Thoracic aorta endothelial cell (primary cell): ENCODE measurements at places on chromosomes 7 and 10. TPM values are rescaled to one million over a fixed set of nuclear protein-coding genes. Genes with fewer than 3 reads are reported as not detected.

Gene AKR1C8
- total RNA-seq, result not detected in 2 replicates

Gene C10orf105
- total RNA-seq, result 0.07 TPM in 1 of 2 replicates, not detected in the other

Gene MEOX2
- not detected in 2 replicates for total RNA-seq

Gene MLXIPL
- not detected in 2 replicates for total RNA-seq

Gene CLDN3
- 0.27 and 0.43 TPM in 2 replicates for total RNA-seq

Gene TAC1
- total RNA-seq, result not detected in 2 replicates

Gene MYH16
- 0.93 and 1.1 TPM in 2 replicates for total RNA-seq

Gene SLC26A5
- total RNA-seq, result 0.13 and 0.14 TPM in 2 replicates

Gene PNLIP
- total RNA-seq, result not detected in 2 replicates

Gene WDR11
- total RNA-seq, result 94.0 and 106 TPM in 2 replicates

Gene SORCS3
- total RNA-seq, result not detected in 2 replicates

Gene ZNF804B
- not detected in 2 replicates for total RNA-seq

Gene RELN
- total RNA-seq, result 2.1 and 5.2 TPM in 2 replicates

Gene PCDH15
- not detected in 2 replicates for total RNA-seq

Gene ELOVL3
- total RNA-seq, result not detected in 2 replicates

Gene DKK1
- total RNA-seq, result 196 and 220 TPM in 2 replicates

Gene AMZ1
- total RNA-seq, result 0.14 TPM in 1 of 2 replicates, not detected in the other

Gene BAIAP2L1
- 0.22 and 0.27 TPM in 2 replicates for total RNA-seq

Gene IL2RA
- total RNA-seq, result not detected in 2 replicates

Gene CTAGE15
- total RNA-seq, result not detected in 2 replicates

Gene EIF4H
- 353 and 395 TPM in 2 replicates for total RNA-seq

Gene VAX1
- total RNA-seq, result not detected in 2 replicates

Gene EEPD1
- 0.27 and 2.5 TPM in 2 replicates for total RNA-seq

Gene CDC14C
- not detected in 2 replicates for total RNA-seq

Gene GRID2IP
- not detected in 2 replicates for total RNA-seq

Gene SUN3
- total RNA-seq, result not detected in 2 replicates

Gene INPP5F
- total RNA-seq, result 37.4 and 63.0 TPM in 2 replicates

Gene HOXA13
- total RNA-seq, result not detected in 2 replicates

Gene TFEC
- total RNA-seq, result 29.1 and 29.4 TPM in 2 replicates

Gene PCLO
- 0.13 and 0.72 TPM in 2 replicates for total RNA-seq

Gene TAS2R5
- 0.66 and 1.7 TPM in 2 replicates for total RNA-seq

Gene SRPK2
- 72.5 and 75.8 TPM in 2 replicates for total RNA-seq

Gene STEAP4
- under 0.01 TPM in 2 replicates for total RNA-seq

Gene MYO1G
- total RNA-seq, result 0.07 and 0.27 TPM in 2 replicates

Gene GIMAP1
- 10.4 and 10.8 TPM in 2 replicates for total RNA-seq

Gene SEPHS1
- 39.8 and 50.3 TPM in 2 replicates for total RNA-seq

Gene CDK14
- 26.6 and 31.5 TPM in 2 replicates for total RNA-seq

Gene FAM13C
- 0.13 and 0.93 TPM in 2 replicates for total RNA-seq

Gene ACTL6B
- not detected in 2 replicates for total RNA-seq

Gene GIMAP5
- 1.2 and 8.9 TPM in 2 replicates for total RNA-seq

Gene OR6B1
- not detected in 2 replicates for total RNA-seq

Gene SSC4D
- 0.13 and 0.14 TPM in 2 replicates for total RNA-seq

Gene LGI1
- total RNA-seq, result not detected in 2 replicates

Gene GRM8
- total RNA-seq, result not detected in 2 replicates

Gene NAT16
- not detected in 2 replicates for total RNA-seq

Gene TMEM229A
- not detected in 2 replicates for total RNA-seq

Gene TAS2R41
- total RNA-seq, result not detected in 2 replicates

Gene WNT2
- not detected in 2 replicates for total RNA-seq

Gene HOXA4
- total RNA-seq, result 0.80 and 1.9 TPM in 2 replicates

Gene CFAP70
- 0.40 and 0.43 TPM in 2 replicates for total RNA-seq

Gene NUTM2D
- total RNA-seq, result 0.53 and 1.3 TPM in 2 replicates

Gene SH2B2
- total RNA-seq, result 0.93 and 1.0 TPM in 2 replicates
